ENCODE measurements at places on chromosomes 7 and 10.

DNA sequence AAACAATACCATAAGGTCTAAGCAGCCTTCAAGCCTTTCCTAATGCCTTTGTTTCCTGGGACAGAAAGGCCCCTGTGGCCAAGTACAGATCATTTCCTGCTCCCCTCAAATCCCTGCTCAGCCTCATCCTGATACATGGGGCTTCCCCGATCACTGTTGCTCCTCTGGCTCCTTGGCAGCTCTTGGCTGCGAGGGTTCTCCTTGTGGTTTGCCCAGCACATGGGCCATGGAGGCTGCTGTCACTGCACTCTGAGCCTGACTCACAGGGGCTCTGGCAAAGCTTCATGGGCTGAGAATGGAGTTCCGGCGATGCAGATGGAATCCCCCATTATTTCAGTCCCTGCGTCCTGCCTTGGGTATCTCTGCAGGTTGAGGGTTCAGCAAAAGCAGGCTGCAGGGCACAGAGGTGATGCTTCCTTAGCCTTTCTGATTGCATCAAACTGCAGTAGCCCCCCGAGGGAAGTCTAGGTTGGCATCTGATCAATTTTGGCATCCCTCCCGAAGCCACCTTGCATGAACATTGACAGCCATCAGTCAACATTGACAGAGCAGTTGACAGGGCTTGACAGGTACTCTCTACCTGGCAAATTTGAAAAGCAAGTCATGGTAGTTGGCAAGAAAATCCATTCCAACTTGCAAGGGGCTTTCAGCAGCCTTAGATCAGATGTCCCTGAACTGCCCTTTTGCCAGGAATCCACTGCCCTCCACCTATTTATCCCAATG lies 168.6 kb downstream of the GFRA1 start:
- no peak for DNase-seq

- no peak for DNase-seq
These were observed 431.7 kb upstream of the KLF6 start for GRCh38 chr10:4216726-4217125.

DNA sequence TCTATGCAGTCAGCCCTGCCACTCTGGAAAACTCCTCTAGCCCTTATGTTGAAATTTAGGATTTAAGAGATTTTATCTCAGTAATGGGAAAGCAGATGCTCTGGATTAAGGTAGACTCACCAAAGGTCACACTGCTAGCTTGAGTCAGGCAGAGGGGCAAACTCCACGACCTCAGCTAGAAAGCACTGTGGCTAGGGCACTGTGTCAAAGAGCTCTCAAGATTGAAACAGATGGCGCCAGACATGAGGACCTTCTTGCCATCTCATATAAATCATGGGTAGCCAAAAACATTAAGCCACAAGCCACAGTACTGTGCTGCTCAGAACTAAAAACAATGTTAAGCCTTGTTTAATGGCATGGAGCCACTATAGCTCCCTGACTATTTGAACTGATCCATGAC lies 188.7 kb downstream of the DNAJC1 start:
- DNase-seq = no peak

- no peak for DNase-seq
These were observed 1212.4 kb downstream of the SORCS1 start for GRCh38 chr10:105952153-105952552.

DNA sequence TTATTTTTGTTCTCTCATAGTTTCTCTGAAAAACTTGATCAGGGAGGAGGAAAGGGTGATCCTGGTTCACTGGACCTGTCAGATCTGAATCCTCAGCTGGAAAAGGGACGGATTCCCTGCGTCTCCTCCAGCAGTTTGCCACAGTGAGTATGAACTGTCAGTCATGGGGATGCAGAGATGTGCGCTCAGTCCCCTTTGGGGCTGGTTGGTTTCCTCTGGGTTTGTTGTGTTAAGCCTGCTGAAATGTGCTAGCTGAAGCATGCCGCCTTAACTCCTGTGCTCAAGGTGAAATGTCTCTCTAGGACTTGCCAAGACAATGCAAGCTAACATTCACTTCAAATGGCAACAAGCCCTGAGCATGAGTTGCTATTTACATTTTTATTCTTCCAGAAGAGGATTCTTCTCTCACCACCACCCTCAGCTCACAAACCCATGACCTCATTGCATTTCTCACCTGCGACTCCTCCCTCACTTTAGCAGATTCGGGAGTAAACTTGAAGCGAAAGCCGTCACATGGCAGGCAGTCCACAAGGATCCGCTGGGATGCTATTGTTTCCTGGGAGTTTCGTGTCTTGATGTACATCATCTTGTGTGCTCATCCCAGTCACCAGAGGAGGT lies 192.9 kb upstream of the FZD8 start:
- DNase-seq = no peak

DNA sequence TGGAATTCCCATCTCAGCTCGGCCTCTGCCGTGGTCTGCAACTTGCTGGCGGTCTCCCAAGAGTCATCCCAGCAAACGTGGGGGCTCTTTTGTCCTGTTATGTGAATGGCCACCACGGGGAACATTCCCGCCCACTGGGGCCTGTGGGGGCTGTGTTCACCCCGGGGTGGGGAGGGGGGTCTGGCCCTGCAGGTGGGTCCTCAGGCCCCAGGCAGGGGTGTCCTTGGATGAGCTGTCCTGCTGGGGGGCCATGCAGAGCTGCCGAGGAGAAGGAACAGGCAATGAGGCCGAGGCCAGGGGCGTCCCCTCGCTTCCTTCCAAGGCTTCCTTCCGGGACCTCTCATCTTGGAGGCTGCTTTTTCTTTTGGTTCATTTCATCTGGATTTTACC lies 24.4 kb upstream of the PITRM1 start:
- no peak for DNase-seq

GRCh38 chr10:91652364-91652763 lies 19.5 kb upstream of the PPP1R3C start:
- no peak for DNase-seq
